NCI-H2227 treated with DMSO at 0.1 percent for 48 hours (cell line): ENCODE measurements at places on chromosomes 2 and 18.

- DNase-seq, result no peak
These were observed 16.7 kb upstream of the TNS1 start for GRCh38 chr2:218019411-218020060.

- DNase-seq, result no peak
These were observed 128.8 kb downstream of the KCNJ3 start for GRCh38 chr2:154827286-154827685.

GRCh38 chr18:47893939-47894699 is 36.3 kb downstream of the SMAD2 start:
- DNase-seq, result no peak

- no peak for DNase-seq
These were observed 156.7 kb downstream of the TTN start for GRCh38 chr2:178650554-178650953.

DNA sequence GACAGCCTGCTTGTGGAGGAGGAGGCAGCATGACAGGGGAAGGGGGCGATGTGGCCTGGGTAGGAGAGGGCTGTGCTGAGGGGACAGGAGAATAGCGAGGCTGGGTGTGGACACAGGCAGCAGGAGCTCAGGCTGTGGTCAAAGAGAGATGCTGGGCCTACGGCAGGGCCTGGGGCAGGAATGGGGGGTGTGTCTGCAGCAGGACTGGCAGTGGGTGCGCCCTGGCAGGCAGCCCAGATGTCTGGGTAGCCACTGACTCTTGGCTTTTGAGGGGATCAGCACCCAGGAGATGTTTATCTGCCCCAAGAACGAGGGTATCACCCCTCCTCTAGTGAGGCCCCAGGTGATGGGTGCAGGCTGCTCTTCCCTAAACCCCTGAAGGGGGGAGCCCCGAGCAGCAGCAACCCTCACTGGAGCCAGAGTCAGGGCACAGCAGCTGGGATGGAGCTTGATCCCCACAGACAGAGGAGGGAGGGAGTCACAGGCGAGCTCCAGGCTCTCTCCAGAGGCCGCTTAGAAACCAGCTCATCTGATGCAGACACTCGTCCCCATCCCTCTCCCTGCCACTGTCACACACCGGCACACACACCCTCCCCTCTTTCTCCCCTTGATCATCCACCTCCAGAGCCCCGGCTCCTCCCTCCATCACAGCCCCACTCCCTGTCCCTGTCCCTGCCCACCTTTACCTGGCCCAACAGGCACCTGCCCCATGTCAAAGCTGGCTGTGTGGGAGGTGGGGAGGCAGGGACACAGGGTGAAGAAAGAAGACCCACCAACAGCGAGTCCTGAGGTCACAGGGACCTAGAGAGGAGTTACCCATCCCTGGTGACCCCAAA is 29.8 kb upstream of the TNS1 start:
- no peak for DNase-seq
